NCI-H460 (cell line): ENCODE measurements at places on chromosomes 1 and 21. TPM values are rescaled to one million over a fixed set of nuclear protein-coding genes. Genes with fewer than 3 reads are reported as not detected.

Gene IKBKE
- total RNA-seq, result 1.6 and 2.5 TPM in 2 replicates

Gene NUDT4B
- 27.7 and 40.6 TPM in 2 replicates for total RNA-seq

Gene CFHR5
- total RNA-seq, result not detected in 2 replicates

Gene ZFP69
- total RNA-seq, result 5.1 and 6.0 TPM in 2 replicates

Gene ATP8B2
- 14.5 and 16.8 TPM in 2 replicates for total RNA-seq

Gene TINAGL1
- 0.27 TPM in 1 of 2 replicates, not detected in the other for total RNA-seq

Gene INKA2
- total RNA-seq, result 0.67 and 1.6 TPM in 2 replicates

Gene NTMT2
- total RNA-seq, result 0.15 TPM in 1 of 2 replicates, not detected in the other

Gene LIN9
- 17.4 and 20.5 TPM in 2 replicates for total RNA-seq

Gene CBR3
- 9.5 and 11.2 TPM in 2 replicates for total RNA-seq

Gene NSUN4
- total RNA-seq, result 24.7 and 25.8 TPM in 2 replicates

Gene KRTAP26-1
- not detected in 2 replicates for total RNA-seq

Gene TMEM39B
- total RNA-seq, result 6.2 and 8.6 TPM in 2 replicates

Gene RASSF5
- 0.06 and 0.17 TPM in 2 replicates for total RNA-seq

Gene OR2L3
- total RNA-seq, result not detected in 2 replicates

Gene NR1I3
- total RNA-seq, result not detected in 2 replicates

Gene OR2AK2
- not detected in 2 replicates for total RNA-seq

Gene SLC44A5
- 4.8 and 5.9 TPM in 2 replicates for total RNA-seq

Gene NPHS2
- total RNA-seq, result not detected in 2 replicates

Gene KIF26B
- total RNA-seq, result 0.07 and 0.17 TPM in 2 replicates

Gene RGS18
- total RNA-seq, result not detected in 2 replicates

Gene HFM1
- total RNA-seq, result 2.3 and 2.7 TPM in 2 replicates

Gene SLAMF6
- total RNA-seq, result not detected in 2 replicates
